Endodermal cell (in vitro differentiated cells): ENCODE measurements at places on chromosomes 2 and 18.

GRCh38 chr18:7855671-7856070 lies 288.6 kb downstream of the PTPRM start:
- DNase-seq: no peak

- DNase-seq: peak; percentile 87
These were observed 48.9 kb downstream of the TGIF1 start for GRCh38 chr18:3498698-3499471.

DNA sequence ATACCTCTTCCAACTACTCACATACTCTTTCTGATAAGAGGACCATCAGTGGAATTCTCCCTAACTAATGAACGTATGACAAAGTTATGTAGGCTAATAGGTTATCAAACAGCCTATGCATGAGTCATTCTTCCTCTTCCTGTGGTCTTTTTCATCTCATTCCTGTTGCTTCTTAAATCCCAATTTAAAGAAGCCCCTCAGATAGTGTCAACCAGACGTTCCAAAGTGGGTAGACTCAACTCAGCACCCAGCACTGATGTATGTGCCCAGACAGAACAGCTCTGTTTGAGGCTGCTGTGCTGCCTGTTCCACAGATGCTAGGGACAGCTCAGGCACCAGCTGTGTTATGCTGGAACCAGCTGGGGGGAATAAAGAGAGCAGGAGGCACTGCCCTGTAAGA lies 52.6 kb downstream of the CXCR4 start:
- no peak for DNase-seq

DNA sequence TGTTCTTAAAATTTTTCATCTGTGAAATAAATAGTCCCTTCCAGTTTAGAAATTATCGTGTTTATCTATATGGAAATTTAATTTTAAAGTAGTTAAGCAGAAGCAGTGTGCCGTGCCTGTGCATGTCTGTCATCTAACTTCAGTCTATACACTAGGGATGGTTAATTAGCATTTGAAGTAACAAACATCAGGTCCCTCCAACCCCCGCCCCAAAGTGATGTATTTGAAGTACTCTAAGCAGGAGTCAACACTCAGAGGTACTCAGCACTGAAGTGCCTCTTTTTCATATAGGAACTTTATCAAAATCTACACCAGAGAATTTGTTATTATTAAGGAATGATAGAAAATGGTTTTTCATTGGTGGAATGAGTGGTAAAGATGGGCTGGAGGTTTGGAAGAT lies 33.0 kb downstream of the LANCL1 start:
- no peak for DNase-seq

- DNase-seq: no peak
These were observed 176.6 kb upstream of the CREB1 start for GRCh38 chr2:207352978-207353671.

- DNase-seq: no peak
These were observed 41.3 kb upstream of the LMAN1 start for GRCh38 chr18:59400407-59400806.

DNA sequence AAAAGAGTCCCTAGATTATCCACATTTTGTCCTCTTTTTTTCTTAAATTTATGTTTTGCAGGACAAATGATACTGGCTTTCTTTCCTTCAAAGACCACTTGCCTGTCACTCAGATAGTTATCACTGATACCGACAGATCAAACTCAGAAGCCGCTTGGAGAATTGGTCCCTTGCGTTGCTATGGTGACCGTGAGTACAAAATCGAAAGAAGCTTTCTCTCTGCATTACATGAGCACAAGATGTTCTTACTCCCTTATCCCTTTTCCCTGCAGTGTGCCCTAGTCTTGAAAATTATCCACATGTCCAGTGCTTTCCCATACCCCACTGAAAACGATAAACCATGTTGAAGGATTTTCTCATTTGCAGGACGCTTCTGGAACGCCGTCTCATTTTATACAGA lies 738.5 kb downstream of the CNTNAP5 start:
- DNase-seq: no peak

GRCh38 chr2:60899230-60899891 lies 18.0 kb downstream of the REL start:
- no peak for DNase-seq

DNA sequence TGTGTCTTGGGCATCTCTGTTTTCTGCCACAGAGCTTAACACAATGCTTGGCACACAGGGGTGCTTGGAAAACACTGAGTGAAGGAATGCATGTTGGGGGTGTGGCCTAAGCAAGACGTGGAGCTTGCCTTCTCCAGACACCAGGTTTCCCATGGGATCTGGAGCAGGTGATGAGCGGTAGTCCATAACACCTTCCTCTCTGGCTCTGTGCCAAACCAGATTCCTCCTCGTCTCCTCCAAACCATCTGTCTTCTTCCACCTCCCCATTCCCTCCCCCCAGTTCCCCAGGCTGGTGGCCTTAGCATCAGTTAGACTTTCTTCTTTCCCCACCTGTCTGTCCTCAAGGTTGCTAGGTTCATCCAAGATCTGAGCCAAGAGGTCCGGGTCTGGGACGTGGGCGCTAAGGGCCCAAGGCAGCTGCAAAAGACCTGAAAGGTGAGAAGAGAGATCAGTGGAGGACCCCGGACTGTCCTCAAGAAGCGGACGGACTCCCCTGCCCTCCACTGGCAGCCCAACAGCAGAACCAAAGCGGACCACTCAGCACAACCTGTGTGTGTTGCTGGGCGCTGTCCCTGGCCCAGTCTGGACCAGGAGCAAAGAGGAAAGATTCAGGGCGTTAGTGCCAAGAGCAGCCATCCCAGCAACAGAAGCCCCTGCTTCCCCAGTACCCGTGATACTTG lies 1.2 kb upstream of the ITM2C start:
- no peak for DNase-seq

- DNase-seq: peak; percentile 79
These were observed 1.1 kb downstream of the BIN1 start for GRCh38 chr2:127105656-127106456.

GRCh38 chr2:39140322-39140847 lies 19.5 kb upstream of the SOS1 start:
- no peak for DNase-seq

DNA sequence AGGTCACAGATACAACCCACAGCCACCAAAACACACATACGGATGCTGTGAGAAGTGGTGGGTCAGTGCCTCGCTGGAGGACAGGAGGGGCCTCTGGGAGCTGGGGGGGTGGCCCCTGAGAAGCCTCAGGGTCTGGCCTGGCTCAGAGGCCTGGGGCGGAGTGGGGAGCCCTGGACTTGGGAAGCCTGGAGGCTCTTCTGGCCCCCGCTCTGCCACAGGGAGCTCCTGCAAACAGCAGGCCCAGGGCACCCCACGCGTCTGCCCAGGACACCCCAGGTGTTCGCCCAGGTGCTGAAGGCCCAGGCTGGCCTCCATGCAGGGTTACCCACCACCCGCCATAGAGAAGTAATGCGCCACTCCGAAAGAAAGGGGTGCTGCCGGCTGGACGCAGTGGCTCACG lies 25.9 kb downstream of the THAP4 start:
- no peak for DNase-seq

GRCh38 chr2:113266431-113266830 lies 12.3 kb downstream of the PAX8 start:
- no peak for DNase-seq

- no peak for DNase-seq
These were observed 36.8 kb downstream of the MYT1L start for GRCh38 chr2:2294183-2294690.

- DNase-seq: peak; percentile 93
These were observed 142.8 kb downstream of the NDUFA10 start for GRCh38 chr2:239882331-239882732.

DNA sequence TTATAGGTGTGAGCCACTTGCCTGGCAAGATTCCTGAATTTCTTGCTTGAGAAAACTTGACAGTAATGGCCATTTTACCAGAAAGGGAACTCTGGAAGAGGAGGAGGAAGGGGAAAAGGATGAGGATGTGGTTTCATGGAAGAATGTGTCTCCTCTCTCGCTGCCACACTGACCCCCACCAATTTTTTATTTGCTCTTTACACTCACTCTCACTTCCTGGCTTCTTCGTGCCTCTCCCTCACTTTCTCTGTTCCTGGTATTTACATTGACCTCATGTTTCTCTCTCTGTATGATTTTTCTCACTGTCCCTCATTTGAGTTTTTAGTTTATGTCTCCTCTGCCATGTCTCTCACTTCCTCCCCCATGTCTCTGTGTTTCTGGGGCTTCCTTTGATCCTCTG lies 134.5 kb upstream of the CAB39 start:
- no peak for DNase-seq

- no peak for DNase-seq
These were observed 1.0 kb upstream of the FAM110C start for GRCh38 chr2:47346-47725.

GRCh38 chr18:64888956-64889355 lies 740.1 kb upstream of the LINC00305 start:
- no peak for DNase-seq

DNA sequence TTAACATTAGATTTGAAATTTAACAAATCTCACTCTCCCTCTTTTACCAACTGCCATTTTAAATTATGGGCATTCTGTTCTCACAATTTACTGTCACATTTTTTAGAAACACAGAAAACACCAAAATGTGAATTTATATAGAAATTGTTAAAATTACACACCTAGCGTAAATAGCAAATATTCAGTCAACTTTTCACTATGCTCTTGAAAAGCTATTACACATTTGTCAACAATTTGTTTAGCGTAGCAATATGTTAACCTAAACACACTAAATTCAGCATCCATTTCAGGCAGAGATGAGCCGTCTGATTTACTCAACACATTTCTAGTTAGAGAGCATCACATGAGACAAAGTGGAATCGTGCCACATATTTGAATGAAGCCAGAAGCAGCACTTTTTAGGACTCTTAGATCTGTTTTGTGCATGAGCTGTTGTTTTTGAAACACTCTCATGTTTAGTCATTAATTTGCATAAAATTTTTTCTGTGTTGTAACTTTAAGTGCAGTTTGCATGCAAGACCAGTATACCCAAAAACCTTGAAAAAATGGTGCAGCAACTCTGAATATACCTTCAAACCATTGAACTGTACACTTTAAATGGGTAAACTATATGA lies 8.2 kb downstream of the TTC32 start:
- no peak for DNase-seq

- DNase-seq: no peak
These were observed 148.7 kb upstream of the SLC1A4 start for GRCh38 chr2:64840426-64840881.

DNA sequence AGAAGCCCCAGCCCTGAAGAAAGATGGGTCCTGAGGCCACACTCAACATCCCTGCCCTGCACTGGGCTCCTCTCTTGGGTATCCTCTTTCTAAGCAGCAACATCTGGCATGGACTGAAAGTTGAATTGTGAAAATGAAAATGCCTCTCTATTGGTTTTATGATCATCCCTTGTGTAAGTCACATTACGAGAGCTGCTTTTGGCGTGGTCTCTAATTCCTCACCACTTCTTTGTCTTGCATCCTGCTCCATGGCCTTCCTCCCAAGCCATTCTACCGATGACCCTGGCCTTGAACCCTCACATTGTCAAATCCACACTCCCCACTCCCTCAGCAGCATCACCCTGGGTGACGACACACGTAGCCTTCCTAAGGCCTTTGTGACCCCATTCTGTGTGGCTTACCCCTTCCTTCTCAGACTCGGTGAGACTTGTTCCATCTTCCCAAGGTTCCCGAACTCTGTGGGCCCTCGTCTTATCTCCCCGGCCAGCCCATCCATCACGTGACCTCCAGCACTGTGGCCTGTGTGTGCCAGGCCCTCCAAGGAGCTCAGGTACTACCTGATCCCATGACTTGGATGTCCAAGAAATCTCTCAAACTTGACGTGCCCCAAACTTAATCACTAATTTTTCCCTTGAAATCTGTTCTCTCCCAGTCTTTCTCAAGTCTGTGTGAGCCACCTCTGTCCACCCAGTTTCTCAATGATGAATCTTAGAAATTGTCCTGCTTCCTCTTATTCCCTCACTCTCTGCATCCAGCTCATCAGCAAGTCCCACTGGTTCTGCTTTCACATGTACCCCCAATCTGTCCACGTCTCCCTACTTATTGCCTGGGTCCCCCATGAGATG lies 194.7 kb upstream of the HS6ST1 start:
- no peak for DNase-seq

GRCh38 chr18:36187826-36188721 lies 777 bp downstream of the MOCOS start:
- peak; percentile 81 for DNase-seq

- no peak for DNase-seq
These were observed 128.0 kb downstream of the OLA1 start for GRCh38 chr2:174120346-174120745.

GRCh38 chr2:229856413-229856812 lies 65.4 kb downstream of the TRIP12 start:
- no peak for DNase-seq

GRCh38 chr18:63253014-63253413 lies 66.6 kb downstream of the BCL2 start:
- no peak for DNase-seq

DNA sequence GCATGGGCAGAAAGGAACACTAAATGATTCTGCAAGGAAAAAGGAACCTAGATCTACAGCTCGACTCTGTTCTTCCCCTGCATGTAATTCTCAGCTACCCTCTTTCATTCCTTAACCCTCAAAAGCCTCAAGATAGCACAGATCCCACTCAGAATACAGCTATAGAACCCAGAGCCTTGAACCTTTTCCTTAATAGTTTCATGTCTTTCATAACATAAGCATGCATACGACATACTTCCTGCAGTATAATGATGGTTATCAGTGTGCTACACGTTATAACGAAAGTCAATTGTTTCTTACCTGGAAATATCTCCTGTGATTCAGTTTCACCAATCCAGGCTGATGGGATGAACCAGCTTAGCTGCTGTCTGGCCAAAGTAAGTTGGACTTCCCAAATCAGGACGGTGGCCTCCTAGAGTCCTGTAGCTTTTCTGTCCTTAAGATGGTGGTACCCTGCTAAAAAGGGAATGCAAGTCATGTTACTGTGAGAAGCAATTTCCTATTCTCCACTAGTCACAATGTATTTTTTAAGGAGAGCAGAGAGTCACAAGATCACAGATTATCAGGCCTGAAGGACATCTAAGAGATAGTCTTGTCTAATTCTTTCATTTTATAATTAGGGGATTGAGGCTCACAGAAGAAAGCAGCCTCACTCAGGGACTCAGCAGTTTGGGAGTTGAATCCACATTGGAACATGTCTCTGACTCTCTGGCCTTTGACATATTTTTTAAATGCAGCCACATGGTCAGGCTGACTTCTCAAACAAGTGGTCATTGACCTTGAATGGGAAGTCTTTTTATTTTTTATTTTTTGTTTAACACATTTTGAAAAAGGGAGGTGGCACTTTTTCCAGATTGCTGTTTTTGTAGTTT lies 41.8 kb downstream of the CYRIA start:
- no peak for DNase-seq

GRCh38 chr2:170434900-170435621 lies 257.1 kb downstream of the MYO3B start:
- DNase-seq: no peak

DNA sequence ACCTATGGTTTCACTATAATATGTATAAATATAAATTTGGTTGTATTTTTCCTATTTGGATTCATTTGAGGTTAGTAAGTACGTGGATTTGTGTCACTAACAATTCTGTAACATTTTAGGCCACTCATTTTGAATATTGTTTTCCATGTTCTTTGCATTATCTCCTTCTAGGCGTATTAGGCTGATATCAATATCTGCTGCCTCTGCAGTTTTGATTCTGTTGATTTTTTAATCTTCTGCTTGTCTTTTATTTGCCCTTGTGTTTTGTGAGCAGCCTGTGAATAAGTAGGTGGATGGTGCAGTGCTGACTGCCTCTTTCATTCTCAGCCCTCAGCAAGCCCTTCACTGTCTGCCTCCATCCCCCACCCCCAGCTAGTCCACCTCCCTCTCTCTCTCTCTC lies 165.7 kb upstream of the BCL2L11 start:
- DNase-seq: no peak

GRCh38 chr18:6210349-6211173 lies 204.2 kb downstream of the L3MBTL4 start:
- no peak for DNase-seq
